ENCODE measurements at places on chromosomes 3 and 15. TPM values are rescaled to one million over a fixed set of nuclear protein-coding genes. Genes with fewer than 3 reads are reported as not detected.

The KBTBD12 gene
- 25.6 TPM for polyA plus RNA-seq

The IQCF5 gene
- polyA plus RNA-seq: not detected

- DNase-seq: no peak
Observed at GRCh38 chr15:70002897-70003296, 94.8 kb downstream of the TLE3 start.

GRCh38 chr15:57171426-57171825 is 204.9 kb upstream of the CGNL1 start:
- no peak for DNase-seq

- no peak for DNase-seq
Observed at GRCh38 chr3:73490453-73491286, 134.1 kb downstream of the PDZRN3 start.

Measured in forelimb muscle (tissue), 1 donor.